NCI-H2029 treated with DMSO at 0.1 percent for 48 hours (cell line): ENCODE measurements at places on chromosomes 6 and 20.

GRCh38 chr20:49297605-49298530, 20.0 kb upstream of the ZNFX1 start:
- no peak for DNase-seq

GRCh38 chr6:139135578-139136545, 982 bp downstream of the HECA start:
- DNase-seq: no peak

GRCh38 chr6:119076576-119077390, 1.7 kb downstream of the FAM184A start:
- DNase-seq: no peak

DNA sequence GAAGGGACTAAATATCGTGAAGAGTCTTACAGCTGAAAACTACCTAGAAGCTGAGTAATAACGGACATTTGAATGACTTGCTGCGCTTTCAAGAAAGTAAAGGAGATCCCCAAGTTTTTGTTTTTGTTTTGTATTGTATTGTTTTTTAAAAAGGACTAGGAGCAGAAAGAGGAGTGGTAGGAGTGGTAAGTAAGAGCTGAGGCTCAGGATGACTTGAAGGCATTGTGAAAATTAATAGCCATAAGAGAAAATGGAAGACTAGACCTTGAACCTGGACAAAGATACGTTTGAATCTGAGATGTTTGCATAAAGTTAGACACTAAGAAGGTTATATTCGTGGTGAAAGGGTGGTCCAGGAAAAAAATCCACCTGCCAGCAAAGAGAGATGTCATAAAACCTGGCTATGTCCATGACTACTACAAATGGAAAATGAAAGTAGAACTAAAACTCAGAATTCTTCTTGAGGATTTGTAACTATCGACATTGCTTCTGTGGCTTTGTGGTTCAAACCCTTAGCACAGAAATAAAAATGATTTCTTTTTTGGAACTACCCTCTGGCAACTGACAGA, 824.8 kb upstream of the FLRT3 start:
- no peak for DNase-seq

DNA sequence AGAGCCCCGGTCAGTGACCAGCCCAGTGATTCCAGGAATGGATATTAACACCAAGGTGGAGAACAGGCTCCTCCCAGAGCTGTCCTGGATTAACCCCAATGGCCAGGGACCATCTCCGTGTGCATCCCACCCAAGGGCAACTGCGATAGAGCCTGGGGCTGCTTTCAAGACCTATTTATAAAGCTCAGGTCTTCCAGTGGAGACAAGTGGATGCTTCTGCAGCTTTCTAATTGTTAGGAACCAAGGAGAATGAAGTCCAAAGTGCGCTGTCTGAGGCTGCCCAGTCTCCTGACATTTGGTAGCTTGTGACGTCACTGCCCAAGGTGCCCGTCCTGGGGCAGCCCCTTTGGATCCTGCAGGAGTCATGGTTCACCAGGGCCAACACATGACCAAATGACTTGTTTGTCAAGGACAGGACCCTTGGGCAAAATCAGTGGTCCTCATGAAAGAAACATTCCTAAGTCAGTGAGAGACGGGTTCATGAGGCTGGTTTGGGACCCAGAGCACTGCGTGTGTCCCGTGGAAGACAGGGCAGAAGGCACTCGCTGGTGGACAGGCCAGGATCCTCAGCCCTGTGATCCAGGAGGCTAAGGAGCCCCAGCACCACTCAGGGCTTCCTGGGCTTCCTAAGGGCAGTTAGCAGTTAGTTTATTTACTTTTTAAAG, 174.9 kb downstream of the ANKRD60 start:
- no peak for DNase-seq

GRCh38 chr20:49616154-49617007, 48.4 kb upstream of the PTGIS start:
- no peak for DNase-seq

GRCh38 chr20:44520881-44521280, 989 bp downstream of the SERINC3 start:
- DNase-seq: no peak
